Aorta (tissue), 5 donors: ENCODE measurements at places on chromosomes 3 and 15. TPM values are rescaled to one million over a fixed set of nuclear protein-coding genes. Genes with fewer than 3 reads are reported as not detected.
A peak's percentile ranks its signal among the peaks of the same experiment; 100 is the strongest.

DNA sequence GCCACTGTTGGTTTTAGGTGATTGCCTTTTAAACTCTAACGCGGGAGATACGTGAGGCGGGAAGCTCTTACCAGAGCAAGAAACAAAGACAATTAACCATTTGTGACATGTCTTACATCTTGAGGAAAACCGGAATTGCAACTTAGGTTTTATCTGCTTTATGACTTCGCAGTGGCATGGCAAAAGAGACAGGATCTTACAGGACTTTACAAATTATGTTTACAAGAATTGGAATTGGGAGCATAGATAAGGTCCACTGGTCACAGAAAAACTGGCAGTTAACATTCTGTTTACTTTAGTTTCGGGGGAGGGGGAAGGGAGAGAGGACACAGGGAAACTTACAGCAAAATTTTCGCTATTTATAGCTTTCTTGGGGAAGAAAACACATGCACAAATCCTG is 1119.6 kb downstream of the ZPLD1 start:
- no peaks in the 10 kb centered on the region for H3K27me3 ChIP-seq
- H3K4me3 ChIP-seq = no peak overlapping the region
- H3K27ac ChIP-seq = no peak overlapping the region
- no peaks in the 10 kb centered on the region for H3K36me3 ChIP-seq
- DNase-seq = no peak
- H3K4me1 ChIP-seq = no peaks in the 10 kb centered on the region

DNA sequence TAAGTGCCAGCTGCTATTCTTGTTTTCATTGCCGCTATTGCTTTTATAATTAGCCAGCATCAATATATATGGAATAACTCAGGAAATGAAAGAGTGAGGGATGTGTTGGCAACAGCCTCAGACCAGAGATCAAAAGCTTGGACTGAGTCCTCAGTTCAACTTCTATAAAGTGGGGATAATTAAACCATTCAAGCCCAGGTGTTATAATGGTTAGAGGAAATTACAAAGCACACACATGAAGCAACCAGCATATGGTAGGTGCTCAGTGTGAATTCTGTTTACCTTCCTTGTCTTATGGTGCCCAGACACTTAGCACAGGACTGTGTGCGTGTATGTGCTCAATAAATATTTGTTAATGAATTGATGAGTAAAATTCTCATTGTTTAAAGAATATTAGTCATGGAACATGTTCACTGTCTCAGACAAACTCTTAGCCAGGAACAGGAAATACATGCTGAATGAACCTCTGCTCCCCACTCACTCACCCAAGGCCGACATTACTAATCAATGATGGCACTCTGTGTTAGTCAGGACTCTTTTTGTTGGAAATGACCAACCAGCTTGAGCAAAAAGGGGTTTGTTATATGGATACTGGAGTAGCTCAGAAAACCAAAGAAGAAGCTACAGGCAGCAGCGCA is 16.7 kb upstream of the CCDC174 start:
- H3K27me3 ChIP-seq = no peaks in the 10 kb centered on the region
- H3K36me3 ChIP-seq = no peaks in the 10 kb centered on the region
- no peak overlapping the region for H3K27ac ChIP-seq
- no peaks in the 10 kb centered on the region for H3K4me1 ChIP-seq
- no peak for DNase-seq

DNA sequence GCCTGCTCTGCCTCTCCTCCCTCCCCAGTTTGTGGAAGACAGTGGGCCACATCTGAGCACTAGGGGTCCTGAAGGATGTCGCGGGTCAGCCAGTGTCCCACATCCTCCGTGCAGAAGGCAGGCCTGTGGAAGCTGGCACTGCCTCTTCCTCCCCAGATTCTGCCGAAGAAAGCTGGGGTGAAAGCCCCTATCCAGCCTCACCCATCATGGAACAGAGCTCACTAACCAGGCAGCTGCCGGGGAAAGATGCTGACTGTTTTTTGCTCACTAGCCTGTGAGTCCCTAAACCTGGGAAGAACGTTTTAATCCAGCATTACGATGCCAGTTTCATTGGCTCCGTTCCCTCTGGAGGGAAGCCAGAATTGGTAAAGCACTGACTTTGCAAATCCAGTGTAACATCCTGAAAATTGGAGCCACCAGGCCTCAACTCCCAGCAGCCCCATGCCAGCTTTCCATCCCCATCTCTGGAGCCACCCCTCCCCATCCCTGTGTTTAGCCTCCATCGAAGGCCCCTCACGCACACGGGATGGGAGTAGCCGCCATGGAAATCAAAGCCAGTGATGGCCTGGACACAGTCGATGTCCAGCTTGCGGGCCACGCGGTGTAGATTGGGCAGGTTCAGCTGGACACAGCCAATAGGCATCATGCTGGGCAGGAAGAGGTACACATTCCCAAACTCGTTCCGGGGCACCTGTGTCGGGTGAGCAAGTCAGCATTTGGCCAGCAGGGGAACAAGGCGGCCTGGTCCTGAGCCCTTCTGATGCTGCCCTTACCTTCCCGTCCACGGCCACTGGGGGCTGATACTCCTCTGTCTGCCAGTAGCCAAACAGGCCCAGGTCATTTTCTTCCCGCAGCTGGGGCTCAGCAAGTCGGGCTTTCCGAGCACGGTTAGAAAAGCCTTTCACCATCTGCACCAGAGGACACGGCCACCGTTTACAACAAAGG is 23.5 kb downstream of the TMEM43 start:
- peak overlapping the region; percentile 66 for H3K27ac ChIP-seq
- no peaks in the 10 kb centered on the region for H3K36me3 ChIP-seq
- no peak overlapping the region for H3K4me3 ChIP-seq
- peaks cover 4% of the 10 kb centered on the region for H3K4me1 ChIP-seq
- no peak for DNase-seq
- H3K27me3 ChIP-seq = no peaks in the 10 kb centered on the region

- H3K36me3 ChIP-seq = no peaks in the 10 kb centered on the region
- no peak overlapping the region for H3K4me3 ChIP-seq
Measured at GRCh38 chr3:179526989-179527391, 35.7 kb upstream of the ACTL6A start.

DNA sequence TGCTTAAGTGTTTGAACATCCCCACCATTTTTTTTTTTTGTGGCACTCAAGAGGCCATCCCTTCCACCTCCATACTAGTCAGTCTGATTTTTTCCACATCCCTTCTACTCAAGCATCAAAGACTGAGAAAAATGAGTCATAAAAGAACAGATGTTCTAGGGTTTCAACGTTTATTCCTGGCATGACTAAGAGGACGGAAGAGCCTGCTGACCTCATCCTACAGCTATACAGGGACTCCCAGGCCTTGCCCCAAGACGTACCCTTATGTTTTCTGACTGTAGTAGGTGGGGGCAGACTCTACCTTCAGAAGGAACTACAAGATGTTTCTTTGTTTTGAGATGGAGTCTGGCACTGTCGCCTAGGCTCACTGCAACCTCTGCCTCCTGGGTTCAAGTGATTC is 3.3 kb upstream of the ITPKA start:
- H3K4me3 ChIP-seq = no peak overlapping the region
- H3K27me3 ChIP-seq = no peaks in the 10 kb centered on the region
- no peaks in the 10 kb centered on the region for H3K36me3 ChIP-seq
- no peak overlapping the region for H3K27ac ChIP-seq
- no peaks in the 10 kb centered on the region for H3K4me1 ChIP-seq

- no peak overlapping the region for H3K4me3 ChIP-seq
- DNase-seq = no peak
- peaks cover 3% of the 10 kb centered on the region for H3K4me1 ChIP-seq
- no peaks in the 10 kb centered on the region for H3K36me3 ChIP-seq
Measured at GRCh38 chr3:17313746-17314145, 428.7 kb downstream of the TBC1D5 start.

DNA sequence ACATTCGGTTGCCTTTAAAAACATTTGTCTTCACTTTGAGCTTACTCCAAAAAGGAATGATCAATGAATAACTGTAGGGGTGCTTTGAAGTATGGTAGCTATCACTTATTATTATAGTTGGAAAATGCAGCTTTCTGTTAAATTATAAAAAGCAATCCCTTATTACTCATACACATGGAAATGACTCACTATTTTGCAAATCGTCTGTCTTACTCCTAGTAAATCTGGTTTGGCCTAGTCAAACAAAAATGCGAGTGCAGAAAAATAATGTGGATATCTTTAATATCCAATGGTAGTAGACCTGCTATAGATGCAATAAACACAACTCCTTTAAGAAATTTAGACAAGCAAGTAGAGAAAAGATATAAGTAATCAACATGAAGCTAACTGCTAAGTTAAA is 112.5 kb downstream of the ZIC1 start:
- no peak overlapping the region for H3K27ac ChIP-seq
- no peak for DNase-seq
- H3K4me1 ChIP-seq = no peaks in the 10 kb centered on the region
- no peaks in the 10 kb centered on the region for H3K27me3 ChIP-seq
- no peak overlapping the region for H3K4me3 ChIP-seq

DNA sequence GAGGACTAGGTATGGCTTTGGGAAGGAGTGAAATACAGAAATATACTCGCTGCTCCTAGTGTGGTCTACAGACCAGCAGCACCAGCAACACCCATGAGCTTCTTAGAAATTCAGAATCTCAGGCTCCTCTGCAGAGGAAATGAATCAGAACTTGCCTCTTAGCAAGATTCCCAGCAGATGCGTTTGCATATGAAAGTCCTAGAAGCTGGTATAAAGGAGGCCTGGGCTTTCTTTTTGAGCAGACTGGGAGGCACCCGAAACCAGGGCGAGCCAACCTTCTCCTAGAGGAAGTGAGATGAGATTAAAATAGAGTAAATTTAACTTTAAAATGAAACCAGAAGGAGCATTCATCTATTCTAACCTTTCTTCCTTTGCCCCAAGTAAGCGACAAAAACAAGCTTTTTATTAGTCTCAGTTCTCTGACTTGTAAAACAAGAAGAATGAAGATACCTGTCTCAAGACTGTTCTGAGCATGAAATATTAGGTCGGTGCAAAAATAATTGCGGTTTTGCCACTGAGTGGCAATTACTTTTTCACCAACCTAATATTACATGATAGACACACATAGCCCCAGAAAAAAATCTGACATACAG is 140.0 kb downstream of the PDZRN3 start:
- no peaks in the 10 kb centered on the region for H3K36me3 ChIP-seq
- H3K4me1 ChIP-seq = peaks cover 4% of the 10 kb centered on the region
- no peak for DNase-seq
- no peaks in the 10 kb centered on the region for H3K27me3 ChIP-seq
- H3K27ac ChIP-seq = peak overlapping the region; percentile 9

DNA sequence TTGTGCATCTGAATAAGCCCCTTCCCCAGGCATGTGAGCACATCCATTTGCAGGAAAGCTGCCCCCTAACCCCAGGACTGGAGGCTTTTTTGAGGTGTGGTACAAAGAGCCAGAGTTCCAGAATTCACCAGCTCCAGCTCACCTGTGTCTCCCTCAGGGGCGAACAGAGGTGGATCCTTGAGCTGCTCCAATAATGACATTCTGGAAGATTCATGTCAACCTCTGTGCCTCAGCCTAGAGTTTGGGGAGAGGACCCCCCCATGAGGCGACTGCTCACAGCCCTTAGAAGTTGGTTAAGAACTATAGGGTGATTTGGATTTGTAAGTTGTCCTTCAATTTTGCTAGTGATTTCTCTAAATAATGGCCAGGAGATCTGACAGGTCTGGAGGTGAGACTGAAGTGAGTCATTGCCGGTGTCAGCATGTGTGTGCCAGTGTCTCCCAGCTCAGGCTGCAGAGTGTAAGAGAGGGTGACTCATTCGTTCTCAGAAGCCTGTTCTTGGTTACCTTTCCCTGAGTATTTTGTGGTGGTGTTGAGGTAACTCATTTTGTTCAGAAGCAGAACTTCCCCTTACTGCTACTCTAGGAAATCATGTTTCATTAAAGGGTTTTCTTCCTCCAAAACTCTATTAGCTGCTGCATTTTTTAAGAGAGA is 136.9 kb upstream of the TOPAZ1 start:
- no peak overlapping the region for H3K27ac ChIP-seq
- no peaks in the 10 kb centered on the region for H3K36me3 ChIP-seq
- no peak for DNase-seq
- no peaks in the 10 kb centered on the region for H3K4me1 ChIP-seq

- no peak overlapping the region for H3K27ac ChIP-seq
- DNase-seq = peak; percentile 51
- no peak overlapping the region for H3K4me3 ChIP-seq
- H3K36me3 ChIP-seq = no peaks in the 10 kb centered on the region
Measured at GRCh38 chr3:152317184-152317583, 48.5 kb downstream of the MBNL1 start.

DNA sequence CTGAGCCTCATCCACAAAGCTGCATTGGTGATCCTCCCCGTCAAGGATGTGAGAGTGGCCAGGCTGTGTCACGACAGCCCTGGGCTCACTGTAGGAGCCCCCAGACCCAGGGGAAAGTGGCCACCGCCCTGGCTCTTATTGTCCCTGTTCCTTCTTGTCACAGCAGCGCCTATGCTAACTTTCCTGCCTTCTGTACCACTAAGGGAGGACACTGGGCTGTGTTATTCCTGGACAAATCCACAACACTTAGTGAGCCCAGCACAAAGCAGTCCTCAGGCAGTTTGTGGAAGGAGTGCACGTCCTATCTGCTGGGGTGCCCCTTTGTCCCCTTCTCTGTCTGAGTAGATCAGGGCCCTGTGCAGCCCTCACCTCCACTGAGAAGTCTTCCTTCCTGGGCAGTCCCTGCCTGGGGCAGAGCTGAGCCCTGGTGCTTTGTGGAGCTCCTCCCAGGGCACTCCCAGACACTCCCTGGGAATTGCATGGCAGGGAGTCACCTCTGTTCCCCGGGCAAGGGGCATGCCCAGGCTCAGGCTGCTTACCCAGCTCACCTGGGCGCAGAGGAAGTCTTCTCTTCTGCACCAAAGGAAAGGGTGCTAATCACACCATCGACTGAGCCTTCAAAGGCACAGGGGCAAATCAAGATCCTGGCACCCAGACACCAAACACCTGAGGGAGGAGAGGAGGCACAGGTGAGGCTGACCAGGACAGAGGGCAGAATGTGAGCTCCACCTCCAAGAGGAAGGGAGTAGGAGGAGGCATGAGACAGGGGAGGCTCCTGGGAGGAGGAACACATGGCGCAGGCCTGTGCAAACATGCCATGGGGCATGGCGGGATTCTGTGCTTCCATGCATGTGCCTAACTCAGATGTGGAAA is 138.7 kb downstream of the KLF13 start:
- H3K4me1 ChIP-seq = no peaks in the 10 kb centered on the region
- H3K27me3 ChIP-seq = no peaks in the 10 kb centered on the region
- DNase-seq = no peak
- no peak overlapping the region for H3K4me3 ChIP-seq
- no peaks in the 10 kb centered on the region for H3K36me3 ChIP-seq

NLGN1 gene
- total RNA-seq = 20.0 TPM

GOLGA8S gene
- 0.52 TPM for total RNA-seq

PIGZ gene
- 5.2 TPM for total RNA-seq

GPR149 gene
- not detected for total RNA-seq
